Upper lobe of right lung (tissue), 1 donor: ENCODE measurements at places on chromosomes 7 and 10. TPM values are rescaled to one million over a fixed set of nuclear protein-coding genes. Genes with fewer than 3 reads are reported as not detected.

DNA sequence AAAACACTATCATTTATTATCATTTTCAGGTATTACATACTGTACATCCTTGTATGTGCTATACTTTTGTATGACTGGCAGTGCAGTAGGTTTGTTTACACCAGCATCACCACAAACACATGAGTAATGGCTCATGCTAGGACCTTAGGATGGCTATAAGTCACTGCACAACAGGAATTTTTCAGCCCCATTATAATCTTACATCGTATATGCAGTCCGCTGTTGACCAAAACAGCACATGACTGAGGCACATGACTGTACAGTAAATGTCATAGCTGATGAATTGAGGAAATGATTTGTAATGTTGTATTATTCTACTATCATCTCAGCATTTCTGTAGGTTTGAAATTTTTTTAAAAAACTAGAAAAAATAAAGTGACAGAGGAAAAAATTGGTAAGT, 38.6 kb downstream of the BPGM start:
- no peaks in the 10 kb centered on the region for H3K4me1 ChIP-seq
- H3K4me3 ChIP-seq = no peak overlapping the region
- no peak for DNase-seq
- peaks cover 5% of the 10 kb centered on the region for H3K36me3 ChIP-seq
- no peaks in the 10 kb centered on the region for H3K27me3 ChIP-seq

DNA sequence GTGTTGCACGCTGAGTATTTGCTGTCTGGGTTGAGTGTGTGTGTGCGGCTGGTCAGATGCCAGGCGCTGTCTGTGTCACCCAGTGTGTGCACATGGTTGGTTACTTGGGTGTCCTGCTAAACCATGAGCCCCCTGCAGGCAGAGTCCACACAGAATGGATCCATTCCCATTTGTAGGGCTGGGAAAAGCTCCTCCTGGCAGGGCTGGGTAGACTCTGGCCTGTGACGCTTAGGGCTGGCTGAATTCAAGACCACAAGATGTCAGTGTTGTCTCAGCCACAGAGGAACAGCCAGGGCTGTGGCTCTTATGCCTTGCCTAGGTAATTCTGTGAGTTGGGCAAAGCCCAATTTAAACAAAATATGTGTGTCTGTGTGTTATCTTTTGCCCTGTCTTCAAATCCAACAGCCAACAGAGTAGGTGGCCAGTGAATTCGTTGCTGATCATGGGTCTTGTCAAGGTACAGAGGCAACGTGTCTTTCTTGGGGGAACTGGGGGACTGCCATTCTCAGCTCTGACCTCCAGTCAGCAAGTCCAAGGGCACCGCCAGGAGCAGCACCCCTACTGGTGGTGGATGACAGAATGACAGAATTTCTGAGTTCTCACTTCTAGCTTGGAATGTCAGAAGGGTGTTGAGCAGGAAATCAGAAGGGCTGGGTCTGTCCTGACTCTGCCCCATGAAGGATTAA, 285.1 kb downstream of the CCSER2 start:
- no peak overlapping the region for H3K4me3 ChIP-seq
- peak; percentile 71 for DNase-seq
- no peak overlapping the region for H3K27ac ChIP-seq
- H3K27me3 ChIP-seq = peaks cover 6% of the 10 kb centered on the region

The ABCB1 gene
- 7.5 TPM for total RNA-seq

The FAM237B gene
- not detected for total RNA-seq

- no peak overlapping the region for H3K27ac ChIP-seq
- no peaks in the 10 kb centered on the region for H3K36me3 ChIP-seq
- no peaks in the 10 kb centered on the region for H3K27me3 ChIP-seq
- no peaks in the 10 kb centered on the region for H3K4me1 ChIP-seq
Measured at GRCh38 chr10:108112218-108112617, 947.7 kb upstream of the SORCS1 start.

DNA sequence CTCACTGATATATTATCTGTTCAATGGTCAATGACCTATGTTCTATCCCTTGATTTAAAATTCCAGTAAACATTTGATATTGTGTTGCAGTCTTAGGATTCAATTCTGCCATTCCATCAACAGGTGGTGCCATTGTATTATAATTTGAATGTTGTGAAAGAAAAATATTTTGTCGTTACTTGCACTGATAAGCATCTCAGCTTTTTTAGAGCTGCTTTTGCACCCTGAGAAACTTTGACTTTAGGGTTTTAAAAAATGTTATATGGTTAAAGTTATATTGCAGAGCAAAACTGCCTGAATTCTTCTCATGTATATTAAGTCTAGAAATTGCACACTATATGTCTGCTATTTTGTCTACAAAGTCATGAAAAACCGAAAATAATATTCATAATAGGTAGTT, 18.8 kb upstream of the MINDY3 start:
- no peaks in the 10 kb centered on the region for H3K36me3 ChIP-seq
- H3K4me1 ChIP-seq = no peaks in the 10 kb centered on the region
- no peaks in the 10 kb centered on the region for H3K27me3 ChIP-seq

- no peak overlapping the region for H3K27ac ChIP-seq
- no peak for DNase-seq
- no peaks in the 10 kb centered on the region for H3K27me3 ChIP-seq
Measured at GRCh38 chr7:69903410-69903809, 305.1 kb downstream of the AUTS2 start.

DNA sequence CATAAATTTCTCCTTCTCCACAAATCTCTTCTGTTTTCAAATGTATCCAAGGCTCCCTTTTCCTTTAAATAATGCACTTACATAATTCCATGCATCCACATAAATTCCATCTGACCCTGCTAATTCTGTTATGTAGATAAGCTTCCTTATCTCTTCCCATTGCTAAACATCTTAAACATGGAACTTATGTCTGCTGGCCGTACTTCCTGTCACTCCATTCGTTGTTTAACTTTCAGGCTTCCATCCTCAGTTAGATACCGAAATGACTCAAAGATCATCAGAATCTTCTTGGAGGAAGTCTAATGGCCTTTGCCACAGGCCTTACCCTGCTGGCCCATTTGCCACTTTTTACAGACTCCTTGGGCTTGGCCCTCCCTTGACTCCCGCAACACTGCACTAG, 330.9 kb downstream of the GFRA1 start:
- DNase-seq = no peak
- no peaks in the 10 kb centered on the region for H3K36me3 ChIP-seq
- H3K27ac ChIP-seq = no peak overlapping the region

DNA sequence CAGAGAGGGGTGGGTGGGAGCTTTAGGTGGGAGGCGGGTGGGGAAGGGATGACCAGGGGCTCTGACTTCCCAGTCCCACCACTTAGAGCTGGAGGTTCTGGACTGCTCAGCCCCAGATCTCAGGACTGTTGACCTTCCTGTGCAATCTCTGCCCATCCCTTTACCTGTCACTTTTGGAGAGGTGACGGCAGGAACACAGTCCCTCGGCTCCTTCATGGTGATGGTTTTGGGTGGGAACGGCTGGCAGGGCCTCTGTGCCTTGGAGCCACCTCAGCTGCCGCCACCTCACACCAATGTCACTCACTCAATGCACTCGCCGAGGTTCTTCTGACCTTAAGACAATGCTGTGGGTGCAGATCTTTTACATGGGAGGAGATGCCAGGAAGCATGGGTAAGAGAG, 49.0 kb downstream of the TMEM270 start:
- peaks cover 9% of the 10 kb centered on the region for H3K4me1 ChIP-seq
- DNase-seq = peak; percentile 49
- H3K27ac ChIP-seq = no peak overlapping the region
- no peaks in the 10 kb centered on the region for H3K36me3 ChIP-seq
- no peak overlapping the region for H3K4me3 ChIP-seq

DNA sequence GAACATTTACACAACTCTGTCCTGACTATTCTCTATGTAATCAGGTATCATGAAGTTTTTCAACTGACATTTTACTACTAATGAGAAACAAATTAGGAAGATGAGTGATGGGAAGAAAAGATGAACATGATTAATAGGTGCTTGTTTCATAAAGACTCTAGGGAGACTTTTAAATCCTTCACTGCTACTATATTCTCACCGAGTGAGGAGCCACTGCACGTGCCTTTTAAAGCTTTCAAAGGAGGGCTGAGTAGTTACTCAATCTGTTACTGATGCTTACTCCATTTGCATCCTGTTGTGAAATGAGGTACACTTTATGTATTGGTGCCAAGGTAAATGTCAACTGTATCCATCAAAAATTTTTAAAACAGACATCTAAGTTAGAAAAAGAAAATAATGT, 1.3 kb upstream of the COMMD3 start:
- H3K4me3 ChIP-seq = no peak overlapping the region
- H3K27me3 ChIP-seq = no peaks in the 10 kb centered on the region
- no peak for DNase-seq
- peaks cover 24% of the 10 kb centered on the region for H3K4me1 ChIP-seq

DNA sequence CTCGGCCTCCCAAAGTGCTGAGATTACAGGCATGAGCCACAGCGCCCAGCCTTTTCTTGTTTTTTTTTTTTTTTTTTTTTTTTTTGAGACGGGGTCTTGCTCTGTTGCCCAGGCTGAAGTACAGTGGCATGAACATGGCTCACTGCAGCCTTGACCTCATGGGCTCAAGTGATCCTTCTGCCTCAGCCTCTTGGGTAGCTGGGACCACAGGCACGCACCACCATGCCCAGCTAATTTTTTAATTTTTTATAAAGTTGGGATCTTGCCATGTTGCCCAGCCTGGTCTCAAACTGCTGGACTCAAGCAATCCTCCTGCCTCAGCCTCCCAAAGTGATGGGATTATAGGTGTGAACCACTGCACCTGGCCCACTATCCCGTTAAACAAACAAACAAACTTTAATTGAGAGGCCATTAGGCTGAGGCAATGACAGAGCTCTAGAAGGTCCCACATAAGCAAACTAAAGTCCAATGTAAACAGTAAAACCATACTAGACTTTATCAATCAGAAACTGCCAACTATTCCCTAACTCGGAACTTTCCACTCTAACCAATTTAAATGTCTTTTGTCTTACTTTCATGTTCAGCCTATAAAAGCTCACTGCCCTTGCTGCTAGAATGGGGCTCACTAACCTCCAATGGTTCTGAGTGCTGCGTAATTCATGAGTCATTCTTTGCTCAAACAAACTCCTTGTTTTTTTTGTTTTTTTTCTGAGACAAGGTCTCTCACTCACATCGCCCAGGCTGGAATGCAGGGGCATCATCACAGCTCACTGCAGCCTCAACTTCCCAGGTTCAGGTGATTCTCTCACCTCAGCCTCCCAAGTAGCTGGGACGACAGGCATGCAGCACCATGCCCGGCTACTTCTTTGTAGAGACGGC, 1.9 kb downstream of the DHX32 start:
- H3K36me3 ChIP-seq = peaks cover 5% of the 10 kb centered on the region
- DNase-seq = no peak
- no peak overlapping the region for H3K4me3 ChIP-seq
- H3K27me3 ChIP-seq = no peaks in the 10 kb centered on the region
- H3K27ac ChIP-seq = no peak overlapping the region
- no peaks in the 10 kb centered on the region for H3K4me1 ChIP-seq

DNA sequence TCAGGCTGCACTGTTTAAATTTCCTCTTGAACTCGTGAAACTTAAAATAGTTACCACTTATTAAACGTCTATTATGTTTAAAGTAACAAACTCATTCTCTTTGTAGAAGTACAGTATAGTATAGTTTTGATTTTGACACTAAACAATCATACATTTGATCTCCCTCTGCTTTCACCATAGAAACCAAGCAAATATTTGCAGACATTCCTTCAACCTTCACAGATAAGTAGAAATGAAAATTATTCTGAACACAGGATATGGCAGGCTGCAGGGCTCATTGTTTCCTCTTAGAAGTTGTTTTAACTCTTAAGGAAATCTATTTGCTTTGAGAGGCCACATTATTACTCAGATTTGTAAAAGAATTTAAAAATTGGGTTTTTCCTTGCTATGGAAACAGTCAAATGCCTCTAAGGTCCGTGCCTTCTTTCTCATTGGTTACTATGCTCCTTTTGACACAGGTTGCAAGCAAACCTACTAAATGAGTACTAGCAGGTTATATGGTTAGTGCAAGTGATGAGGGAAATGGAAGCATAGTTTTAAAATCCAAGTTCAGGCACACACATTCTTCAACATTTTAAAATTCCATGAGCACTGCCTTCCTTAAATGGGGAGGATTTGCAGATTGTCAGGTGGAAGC, 92.8 kb upstream of the FAM133B start:
- no peaks in the 10 kb centered on the region for H3K27me3 ChIP-seq
- DNase-seq = no peak
- no peaks in the 10 kb centered on the region for H3K36me3 ChIP-seq
- H3K27ac ChIP-seq = peak overlapping the region; percentile 3

The AUTS2 gene
- 56.0 TPM for total RNA-seq

The GARIN1A gene
- 2.1 TPM for total RNA-seq

DNA sequence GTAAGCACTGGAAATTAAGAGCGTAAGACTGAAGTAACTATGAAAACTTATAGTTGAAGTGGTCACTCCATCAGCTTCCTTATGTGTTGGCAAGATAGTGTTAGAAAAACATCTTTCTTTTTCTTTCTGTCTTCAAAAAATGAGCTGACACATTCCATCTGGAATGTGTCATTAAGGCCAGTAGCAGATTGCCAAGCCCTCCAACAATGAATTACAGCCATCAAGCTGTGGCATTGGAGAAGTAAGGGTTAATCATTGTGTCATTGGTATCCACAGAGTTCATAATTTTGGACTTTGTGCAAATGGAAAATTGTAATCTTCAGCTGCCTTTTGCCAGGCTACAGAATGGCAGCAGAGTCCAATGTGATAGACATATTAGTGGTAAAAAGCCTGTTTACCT, 926.3 kb downstream of the NRG3 start:
- H3K36me3 ChIP-seq = no peaks in the 10 kb centered on the region
- DNase-seq = no peak
- no peak overlapping the region for H3K27ac ChIP-seq
- no peak overlapping the region for H3K4me3 ChIP-seq
- H3K4me1 ChIP-seq = no peaks in the 10 kb centered on the region

DNA sequence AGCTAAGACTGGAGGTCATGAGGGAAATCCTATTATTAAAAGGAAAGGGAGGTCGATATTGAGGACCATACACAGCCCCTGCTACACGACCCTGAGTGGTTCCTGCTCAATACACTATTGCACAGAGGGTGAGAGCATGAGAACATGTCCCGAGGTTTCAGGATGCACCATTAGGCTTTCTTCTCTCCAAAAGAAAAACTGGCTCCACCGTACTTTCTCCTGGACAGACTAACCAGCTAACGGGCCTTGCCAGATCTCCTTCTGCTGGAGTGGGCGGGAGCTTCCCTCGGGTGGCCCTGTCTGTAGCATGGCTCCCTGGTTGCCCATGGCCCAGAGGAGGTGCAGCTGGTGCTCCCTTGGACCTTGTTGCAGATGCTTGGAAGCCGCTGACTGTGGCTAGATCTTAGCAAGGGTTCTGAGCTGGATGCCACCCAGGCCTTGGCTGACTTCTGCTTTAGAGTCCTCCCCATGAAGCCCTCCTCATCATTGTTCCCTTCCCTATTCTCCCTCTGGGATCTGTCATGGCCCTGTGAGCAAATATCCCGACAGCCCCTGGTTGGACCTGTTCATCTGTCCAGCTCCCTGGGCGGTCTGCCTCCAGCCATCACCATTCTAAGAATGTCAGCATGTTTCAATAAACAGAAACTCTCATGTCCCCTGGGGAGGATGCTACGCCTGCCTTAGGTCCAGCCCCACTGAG, 52.9 kb upstream of the SHH start:
- no peaks in the 10 kb centered on the region for H3K36me3 ChIP-seq
- H3K27ac ChIP-seq = no peak overlapping the region
- peaks cover 5% of the 10 kb centered on the region for H3K4me1 ChIP-seq
- no peaks in the 10 kb centered on the region for H3K27me3 ChIP-seq
- DNase-seq = no peak
- H3K4me3 ChIP-seq = no peak overlapping the region
